CD4-positive, alpha-beta T cell (primary cell): ENCODE measurements at places on chromosomes 6 and 20. TPM values are rescaled to one million over a fixed set of nuclear protein-coding genes. Genes with fewer than 3 reads are reported as not detected.

Gene GNRH2
- total RNA-seq = not detected

Gene BACH2
- total RNA-seq = 157 TPM

DNA sequence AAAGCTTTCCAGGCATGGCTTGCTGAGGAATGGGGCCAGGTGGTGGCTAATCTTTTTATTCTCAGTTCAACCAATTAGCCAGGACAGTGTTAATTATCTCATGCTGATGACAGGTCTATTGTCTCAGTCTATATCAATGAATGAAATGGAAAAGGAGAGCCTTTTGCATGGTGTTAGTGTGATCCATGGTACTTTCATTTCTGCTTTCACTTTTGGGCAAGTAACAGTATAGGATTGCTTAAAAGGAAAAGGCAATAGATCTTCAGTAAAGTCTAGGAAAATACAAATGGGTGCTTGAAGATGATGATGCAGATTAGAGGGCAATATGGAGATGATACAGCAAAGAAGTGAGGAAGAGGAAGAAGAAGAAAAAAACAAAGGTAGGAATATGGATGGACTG, 430.3 kb downstream of the TFAP2A start:
- no peak for DNase-seq
- H3K36me3 ChIP-seq = no peaks in the 10 kb centered on the region
- H3K4me1 ChIP-seq = no peaks in the 10 kb centered on the region
- no peaks in the 10 kb centered on the region for H3K27me3 ChIP-seq

DNA sequence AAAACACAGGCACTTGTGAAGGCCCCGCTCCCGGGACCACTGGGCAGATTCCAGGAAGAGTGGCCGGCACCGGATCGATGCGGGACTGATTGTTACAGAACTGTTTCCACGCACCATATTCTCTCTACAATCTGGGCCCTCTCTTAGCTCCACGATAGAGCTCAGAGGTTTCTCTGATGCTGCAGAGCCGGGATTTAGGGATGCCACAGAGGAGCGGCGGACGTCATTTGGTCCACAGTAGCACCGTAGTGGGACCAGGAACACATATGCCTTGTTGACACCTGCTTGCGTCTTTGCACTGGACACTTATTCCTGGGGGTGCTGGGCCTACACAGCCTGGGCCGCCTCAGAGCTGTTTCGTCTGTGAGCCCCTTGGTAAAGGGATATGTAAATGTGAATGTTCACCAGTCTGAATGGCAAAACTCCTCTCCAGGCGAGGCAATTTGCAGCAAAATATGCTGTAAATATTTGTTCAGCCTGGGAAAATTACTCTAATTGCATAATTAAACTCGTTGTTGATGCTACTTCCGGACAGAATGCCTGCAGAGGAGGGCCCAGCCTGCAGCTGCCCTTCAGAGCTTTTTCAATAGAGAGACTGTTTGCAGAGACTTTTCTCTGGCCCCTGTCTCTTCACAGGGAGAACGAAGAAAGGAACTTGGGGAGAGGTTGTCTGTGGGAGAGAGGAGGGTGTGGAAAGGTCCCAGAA, 9.4 kb downstream of the PCK1 start:
- H3K36me3 ChIP-seq = no peaks in the 10 kb centered on the region
- no peak overlapping the region for H3K4me3 ChIP-seq
- DNase-seq = no peak
- H3K27me3 ChIP-seq = peaks cover 12% of the 10 kb centered on the region
- no peak overlapping the region for H3K27ac ChIP-seq

DNA sequence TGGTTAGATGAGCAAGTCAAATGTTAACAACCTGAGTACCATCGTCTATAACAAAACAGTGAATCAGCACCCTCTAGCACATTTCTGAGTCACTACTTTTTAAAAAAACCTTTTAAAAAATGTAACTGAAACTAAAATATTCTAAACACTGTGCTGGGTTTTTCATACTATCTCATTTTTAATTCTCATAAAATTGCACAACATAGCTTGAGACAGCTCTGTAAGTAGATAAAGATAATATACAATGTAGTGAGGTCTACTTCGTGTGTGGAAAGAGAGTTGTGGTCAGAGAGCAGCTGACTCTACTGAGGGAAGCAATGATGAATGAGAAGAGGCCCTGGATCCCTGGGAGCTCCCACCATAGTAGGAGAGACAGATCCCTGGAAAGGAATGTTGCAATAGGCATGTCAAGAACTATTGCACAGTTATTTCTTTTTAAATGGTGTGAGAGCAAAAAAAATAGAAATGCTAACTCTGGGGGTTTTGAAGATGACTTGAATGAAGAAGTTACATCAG, 13.6 kb upstream of the CALHM6 start:
- no peaks in the 10 kb centered on the region for H3K36me3 ChIP-seq
- H3K4me1 ChIP-seq = peaks cover 10% of the 10 kb centered on the region
- no peak overlapping the region for H3K27ac ChIP-seq
- DNase-seq = no peak
